GM10248 (cell line): ENCODE measurements at places on chromosomes 16 and 17.

- no peak for DNase-seq
Measured at GRCh38 chr17:6943406-6943805, 52.4 kb upstream of the ALOX12 start.

DNA sequence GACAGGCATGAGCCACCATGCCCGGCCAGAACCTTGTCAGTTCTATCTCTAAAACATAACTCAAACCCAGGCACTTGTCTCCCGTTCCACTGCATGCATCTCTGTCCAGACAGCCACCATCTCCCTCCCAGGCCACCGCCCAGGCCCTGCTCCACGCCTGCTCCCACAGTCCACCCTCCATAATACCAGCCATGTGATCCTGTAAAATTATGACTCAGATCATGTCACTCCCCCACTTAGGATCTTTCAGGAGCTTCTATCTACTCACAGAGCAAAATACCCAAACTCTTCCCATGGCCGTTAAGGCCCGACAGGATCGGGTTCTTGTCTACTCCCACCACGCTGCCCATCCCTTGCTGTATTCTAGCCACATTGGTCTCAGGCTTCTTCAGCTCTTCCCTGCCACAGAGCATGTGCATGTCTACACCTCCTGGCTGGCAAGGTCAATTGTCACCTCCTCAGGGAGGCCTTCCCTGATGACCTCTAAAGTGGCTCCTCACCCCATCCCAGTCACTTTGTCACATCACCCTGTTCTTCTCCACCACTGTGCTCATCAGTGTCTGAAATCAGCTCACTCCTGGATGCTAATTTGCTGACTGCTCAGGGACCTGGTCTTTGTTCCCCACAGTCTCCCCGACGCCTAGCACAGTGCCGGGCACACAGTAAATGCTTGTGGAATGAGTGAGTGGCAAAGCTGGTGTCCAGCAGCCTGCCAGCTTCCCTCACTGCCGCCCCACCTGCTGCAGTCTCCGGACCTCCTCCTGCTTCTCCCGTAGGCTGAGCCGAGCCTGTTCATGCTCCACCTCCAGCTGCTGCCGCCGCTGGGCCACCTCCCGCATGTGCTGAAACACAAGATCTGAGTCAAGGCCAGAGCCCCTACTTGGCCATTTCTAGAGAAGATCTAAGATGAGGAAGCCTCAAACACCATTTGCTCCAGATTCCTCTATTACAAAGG is 6.7 kb downstream of the TSPOAP1 start:
- no peak for DNase-seq

DNA sequence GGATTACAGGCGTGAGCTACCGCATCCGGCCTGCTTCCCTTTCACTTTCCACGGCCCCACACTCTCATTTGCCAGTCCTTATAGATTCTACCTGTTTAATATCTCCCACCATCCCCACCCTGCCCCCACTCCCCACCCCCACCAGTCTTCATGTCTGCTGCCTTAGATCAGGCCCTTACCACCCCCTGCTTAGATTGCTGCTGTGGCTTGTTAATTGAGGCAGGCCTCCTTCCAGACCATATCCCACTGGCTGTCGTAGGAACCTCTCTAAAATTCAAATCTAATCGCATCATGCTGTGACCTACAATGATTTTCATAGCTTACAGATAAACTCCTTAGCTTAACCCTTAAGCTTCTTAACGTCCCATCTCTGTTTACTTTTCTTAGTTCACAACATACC is 4.9 kb downstream of the IQCK start:
- DNase-seq: no peak

- DNase-seq: no peak
Measured at GRCh38 chr17:13626703-13627102, 25.0 kb upstream of the HS3ST3A1 start.
